ENCODE measurements at places on chromosomes 2 and 18. TPM values are rescaled to one million over a fixed set of nuclear protein-coding genes. Genes with fewer than 3 reads are reported as not detected.

DNA sequence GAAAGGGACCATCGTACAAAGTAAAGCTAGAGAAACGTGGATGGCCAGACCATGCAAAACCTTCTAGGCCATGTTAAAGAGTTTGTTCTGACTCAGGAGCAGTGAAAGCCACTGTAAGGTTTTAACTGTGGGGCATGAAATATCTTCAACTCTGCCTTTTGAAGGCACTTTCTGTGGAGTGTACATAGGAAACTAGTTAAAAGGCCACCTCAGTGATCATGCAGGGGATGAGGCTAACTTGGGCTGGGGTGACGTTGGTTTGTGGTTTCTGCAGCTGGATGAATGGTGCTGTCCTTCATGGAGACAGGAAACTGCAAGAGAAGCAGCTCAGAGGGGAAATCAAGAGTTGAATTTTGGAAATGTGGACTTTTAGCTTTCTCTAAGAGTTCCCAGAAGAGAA is 190.7 kb downstream of the CDCA7 start:
- no peak for DNase-seq

DNA sequence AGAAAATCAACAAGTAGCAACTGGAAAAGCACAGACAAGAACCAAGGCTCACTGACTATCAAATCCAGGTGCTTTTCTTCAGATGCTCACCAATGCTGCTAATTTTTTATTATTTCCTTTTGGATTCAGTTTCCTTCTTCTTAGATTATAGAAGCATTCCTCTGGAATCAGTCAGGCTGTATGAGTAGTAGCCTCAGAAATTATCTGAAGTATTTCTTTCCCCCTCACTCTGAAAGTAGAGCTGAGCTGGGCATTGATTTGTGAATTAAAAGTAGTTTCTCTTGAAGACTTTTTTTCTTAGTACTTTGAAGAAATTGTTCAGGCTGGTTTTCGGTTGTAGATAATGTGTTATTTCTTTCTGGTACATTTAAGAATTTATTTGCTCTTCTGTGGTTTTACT is 273.7 kb downstream of the NOL4 start:
- no peak for DNase-seq

DNA sequence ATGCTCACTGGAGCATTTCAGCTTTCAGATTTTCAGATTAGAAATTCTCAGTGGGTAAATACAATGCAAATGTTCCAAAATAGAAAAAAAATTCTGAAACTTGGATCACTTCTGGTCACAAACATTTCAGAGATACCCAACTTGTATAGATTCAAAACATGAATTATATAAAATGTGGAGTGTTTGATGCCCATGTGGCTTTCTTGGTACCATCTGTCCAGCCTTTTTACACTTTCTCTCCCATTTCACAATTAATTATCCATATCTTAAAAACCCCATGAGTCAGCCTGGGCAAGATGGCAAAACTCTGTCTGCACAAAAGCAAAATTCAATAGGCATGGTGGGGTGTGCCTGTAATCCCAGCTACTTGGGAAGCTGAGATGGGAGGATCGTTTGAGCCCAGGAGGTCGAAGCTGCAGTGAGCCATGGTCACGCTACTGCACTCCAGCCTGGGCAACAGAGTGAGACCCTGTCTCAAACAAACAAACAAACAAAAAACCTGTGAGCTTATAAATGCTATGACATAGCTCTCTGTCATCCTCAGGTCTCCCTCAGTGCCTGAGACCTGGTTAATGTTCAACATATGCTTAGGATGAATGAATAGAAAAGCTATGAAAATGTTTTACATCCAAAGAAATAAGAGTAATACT is 146.3 kb upstream of the TTC39C start:
- DNase-seq: no peak

GRCh38 chr2:196449083-196449482 is 190.4 kb upstream of the CCDC150 start:
- DNase-seq: no peak

- DNase-seq: no peak
These were observed 47.8 kb upstream of the RNF103 start for GRCh38 chr2:86671337-86671981.

- no peak for DNase-seq
These were observed 12.8 kb upstream of the SFTPB start for GRCh38 chr2:85680707-85681371.

DNA sequence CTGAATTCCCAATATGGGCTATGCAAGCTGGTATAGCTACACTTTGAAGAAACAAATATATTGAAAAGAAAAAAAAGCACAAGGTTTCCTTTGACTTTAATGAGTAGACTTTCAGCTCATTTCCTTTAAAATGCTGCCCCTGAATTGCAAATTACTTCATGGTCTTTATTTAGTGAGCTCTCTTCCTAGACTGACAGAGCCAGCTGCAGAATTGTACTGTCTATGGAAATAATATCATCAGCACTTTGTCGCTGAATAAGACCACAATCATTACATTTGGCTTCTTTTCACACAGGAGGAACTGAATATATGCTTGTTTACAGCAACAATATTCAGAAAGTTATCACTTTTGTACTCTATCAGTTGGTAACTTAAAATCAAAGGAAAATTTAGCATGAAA is 41.7 kb downstream of the ARL5A start:
- no peak for DNase-seq

DNA sequence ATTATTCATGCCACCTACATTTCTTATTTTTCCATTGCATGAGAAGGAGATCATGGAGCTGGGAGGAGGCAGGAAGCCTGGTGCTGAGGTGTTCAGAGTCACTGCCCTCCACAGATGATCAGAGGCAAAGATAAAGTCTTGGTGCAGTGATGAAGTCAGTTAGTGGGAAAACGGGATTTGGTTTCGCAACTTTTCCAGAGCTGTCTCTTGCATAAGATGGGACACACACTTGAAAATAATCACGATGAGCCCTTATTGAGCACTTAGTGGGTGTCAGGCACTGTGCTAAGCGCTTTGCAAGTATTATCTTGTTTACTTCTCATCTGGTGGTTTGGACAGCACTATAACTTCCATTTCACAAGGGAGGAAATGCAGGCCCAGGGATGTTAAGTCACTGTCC is 222.1 kb upstream of the SMAD2 start:
- no peak for DNase-seq

- DNase-seq: no peak
These were observed 218.5 kb downstream of the LDLRAD4 start for GRCh38 chr18:13437034-13437433.

DNA sequence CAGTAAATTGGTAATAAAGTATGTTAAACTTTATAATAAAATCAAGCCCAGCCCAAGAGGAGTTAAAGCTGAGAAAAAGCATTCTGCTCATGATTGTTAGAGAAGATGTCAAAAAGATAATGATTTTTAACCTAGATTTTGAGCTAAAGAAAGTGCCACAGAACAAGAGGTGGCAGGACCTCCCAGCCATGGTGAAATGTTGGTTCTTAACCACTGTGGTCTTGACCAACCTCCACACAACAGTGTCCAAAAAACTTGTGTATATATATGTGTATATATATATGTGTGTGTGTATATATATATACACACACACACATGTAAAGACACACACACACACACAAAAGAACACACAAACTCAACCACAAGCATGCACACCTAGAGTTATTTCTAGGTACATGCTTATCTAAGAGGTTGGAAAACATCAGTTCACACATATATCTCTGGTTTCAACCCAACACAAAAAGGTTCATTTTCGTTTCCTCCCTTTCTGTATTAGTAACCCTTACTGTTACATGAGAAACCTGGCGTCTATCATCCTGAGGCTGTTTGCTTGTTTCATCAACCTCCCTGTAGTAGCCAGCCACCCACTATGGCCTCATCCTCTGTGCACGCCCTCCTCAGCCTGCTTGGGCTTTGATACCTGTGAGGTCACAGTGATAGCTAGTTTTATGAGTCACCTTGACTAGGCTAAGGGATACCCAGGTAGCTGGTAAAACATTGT is 631.8 kb upstream of the ID2 start:
- DNase-seq: no peak

GRCh38 chr18:63788447-63789096 is 13.4 kb downstream of the SERPINB7 start:
- DNase-seq: no peak

DNA sequence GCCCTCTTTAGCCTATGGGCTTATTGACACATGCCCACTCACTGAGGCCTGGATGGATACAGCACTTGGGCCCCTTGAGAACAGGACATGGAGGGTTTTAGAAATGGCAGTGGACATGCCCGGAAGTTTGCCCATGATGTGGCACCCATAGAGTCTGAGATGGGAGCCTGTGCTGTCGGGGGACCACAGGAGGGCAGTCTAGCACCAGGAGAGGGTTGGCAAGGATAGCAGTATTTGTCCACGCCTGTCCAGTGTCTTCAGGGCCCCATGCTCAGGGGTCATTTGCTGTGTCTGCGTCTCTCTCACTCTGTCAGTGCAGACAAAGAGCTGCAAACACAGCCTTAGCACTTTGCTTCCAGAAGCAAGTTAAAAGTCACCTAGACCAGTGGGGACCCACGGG is 48.7 kb downstream of the IL1RL2 start:
- peak; percentile 56 for DNase-seq

DNA sequence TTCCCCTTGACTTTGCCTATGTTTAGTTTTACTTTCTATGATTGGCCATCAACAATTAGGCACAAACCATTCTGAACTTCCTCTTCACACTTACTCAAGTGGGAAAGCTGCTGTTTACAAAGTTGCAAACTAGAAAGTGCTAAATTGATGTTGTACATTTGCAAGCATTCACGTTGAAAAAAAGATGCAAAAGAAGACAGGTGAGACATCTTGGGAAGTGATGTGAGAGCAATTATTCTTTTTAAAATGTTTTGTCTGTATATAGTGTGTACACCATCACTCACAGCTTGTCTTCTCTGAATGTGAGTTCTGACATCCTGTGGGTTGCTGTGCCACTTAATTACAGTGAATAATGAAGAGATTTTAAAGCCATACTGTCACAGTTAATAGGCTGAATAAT is 874.1 kb upstream of the LRATD1 start:
- no peak for DNase-seq

GRCh38 chr2:148970385-148970784 is 68.1 kb upstream of the LYPD6B start:
- DNase-seq: no peak

- no peak for DNase-seq
These were observed 39.8 kb downstream of the TTN start for GRCh38 chr2:178767094-178768060.

- DNase-seq: no peak
These were observed 236.9 kb downstream of the LDLRAD4 start for GRCh38 chr18:13455471-13455870.

GRCh38 chr18:79610461-79611039 is 69.1 kb upstream of the CTDP1 start:
- DNase-seq: no peak

- no peak for DNase-seq
These were observed 16.7 kb upstream of the EPB41L5 start for GRCh38 chr2:119996148-119996547.

DNA sequence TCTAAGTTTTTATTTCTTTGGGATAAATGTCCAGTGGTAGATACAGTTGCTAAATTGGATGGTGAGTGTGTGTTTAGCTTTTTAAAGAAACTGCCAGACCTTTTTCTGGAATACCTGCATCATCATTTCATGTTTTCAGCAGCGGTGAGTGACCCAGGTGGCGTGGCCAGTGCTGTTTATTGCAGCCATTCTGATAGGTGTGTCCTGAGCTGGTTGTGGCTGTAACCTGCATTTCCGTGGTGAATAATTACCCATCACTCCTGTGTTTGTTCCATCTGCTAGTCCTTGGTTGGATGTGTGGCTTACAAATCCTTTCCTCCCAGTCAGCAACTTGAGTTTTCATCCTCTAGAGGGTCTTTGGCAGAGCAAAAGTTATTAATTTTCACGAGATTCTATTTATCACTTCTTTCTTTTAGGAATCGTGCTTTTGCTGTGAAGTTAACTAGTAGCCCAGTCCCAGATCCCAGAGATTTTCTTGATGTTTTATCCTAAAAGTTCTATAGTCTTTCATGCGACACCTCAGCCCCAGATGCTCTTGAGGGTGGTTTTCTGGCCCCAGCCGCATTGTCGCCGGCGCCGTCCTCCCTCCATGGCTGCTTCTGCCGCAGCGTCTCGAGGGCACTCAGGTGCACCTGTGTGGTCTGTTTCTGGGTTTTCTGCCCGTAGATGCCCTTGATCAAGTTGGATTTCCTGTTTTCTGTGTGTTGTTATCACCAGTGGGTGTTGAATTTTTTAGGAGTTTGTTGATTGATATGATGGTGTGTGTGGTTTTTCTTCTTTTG is 44.9 kb downstream of the CTDP1 start:
- no peak for DNase-seq

DNA sequence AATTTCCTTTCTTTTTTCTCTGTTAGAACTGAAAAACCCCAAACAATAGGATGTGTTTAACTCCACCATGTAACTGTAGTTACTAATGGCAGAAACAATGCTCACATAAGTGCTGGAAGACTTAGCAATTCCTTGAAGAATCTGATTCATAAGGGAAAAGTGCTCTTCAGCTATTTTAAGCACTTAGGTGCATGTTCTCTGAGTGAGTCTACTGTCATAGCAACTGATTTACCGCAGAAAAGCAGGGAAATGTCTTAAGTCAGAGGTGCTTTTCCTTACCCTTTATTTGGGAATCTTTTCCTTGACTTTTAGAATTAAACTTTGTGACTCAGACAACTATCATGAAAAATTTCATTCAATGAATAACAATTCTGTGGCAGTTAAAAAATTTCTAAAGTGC is 65.4 kb upstream of the NABP1 start:
- no peak for DNase-seq

- DNase-seq: no peak
These were observed 53.4 kb downstream of the DNER start for GRCh38 chr2:229660951-229661350.

The MYOM1 gene
- 0.38 TPM for total RNA-seq

The FHOD3 gene
- 8.7 TPM for total RNA-seq

The CABYR gene
- 48.4 TPM for total RNA-seq

The OTOS gene
- not detected for total RNA-seq

Data from GM23338 (cell line).